Globus pallidus (tissue), 1 donor: ENCODE measurements at places on chromosomes 2 and 18.

GRCh38 chr2:121721926-121722325 is 14.7 kb downstream of the NIFK start:
- no peak for DNase-seq

- DNase-seq, result no peak
Measured at GRCh38 chr2:109279243-109279860, 150.3 kb downstream of the SH3RF3 start.

- peak; percentile 27 for DNase-seq
Measured at GRCh38 chr2:60551240-60552077, 2.0 kb downstream of the BCL11A start.

DNA sequence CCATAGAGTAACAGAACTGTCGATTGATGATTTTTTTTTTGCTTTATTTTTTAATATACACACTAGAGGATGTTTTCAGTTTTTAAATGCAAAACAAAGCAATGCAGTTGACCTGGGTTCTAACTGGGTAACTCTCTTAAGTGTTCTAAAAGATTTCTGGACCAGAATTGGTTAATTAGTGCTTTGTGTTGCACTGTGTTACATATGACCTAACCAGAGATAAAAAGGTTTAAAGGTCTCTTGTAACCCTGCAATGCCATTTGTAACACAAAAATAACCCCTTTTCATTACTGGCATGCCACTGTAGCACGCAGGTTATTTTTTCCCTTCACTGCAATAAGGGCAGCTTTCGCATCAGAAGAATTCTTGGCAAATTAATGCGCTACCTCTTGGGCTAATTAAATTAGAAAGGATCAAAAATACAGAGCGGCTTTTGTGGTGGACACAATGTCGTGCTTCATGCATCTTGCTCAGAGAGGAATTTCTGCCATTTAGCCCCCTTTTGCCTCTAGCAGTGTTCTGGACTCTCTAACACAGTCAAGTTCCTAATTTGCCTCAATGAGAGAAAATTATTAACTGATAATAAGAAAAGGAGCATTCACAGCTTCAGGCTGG is 250.8 kb upstream of the ZEB2 start:
- peak; percentile 51 for DNase-seq

DNA sequence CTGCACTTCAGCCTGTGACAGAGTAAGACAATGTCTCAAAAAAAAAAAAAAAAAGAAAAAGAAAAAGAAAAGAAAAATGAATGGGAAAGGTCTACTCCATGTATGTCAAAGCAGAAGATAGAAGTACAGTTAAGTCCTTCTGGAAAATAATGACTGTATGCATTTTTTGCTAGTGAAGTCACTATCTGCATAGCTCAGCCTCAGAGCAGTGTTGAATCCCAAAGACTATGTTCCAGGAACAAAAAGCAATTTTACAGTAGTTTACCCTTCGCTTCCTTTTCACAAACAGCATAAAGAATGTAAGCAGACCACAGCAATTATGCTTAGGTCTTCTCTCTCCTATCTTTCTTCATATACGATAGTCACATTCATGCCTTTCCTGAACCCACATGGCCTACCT is 497.4 kb downstream of the CMPK2 start:
- DNase-seq, result no peak

- no peak for DNase-seq
Measured at GRCh38 chr18:8870528-8870927, 165.2 kb downstream of the MTCL1 start.

- DNase-seq, result no peak
Measured at GRCh38 chr18:2914185-2914880, 67.5 kb downstream of the EMILIN2 start.

DNA sequence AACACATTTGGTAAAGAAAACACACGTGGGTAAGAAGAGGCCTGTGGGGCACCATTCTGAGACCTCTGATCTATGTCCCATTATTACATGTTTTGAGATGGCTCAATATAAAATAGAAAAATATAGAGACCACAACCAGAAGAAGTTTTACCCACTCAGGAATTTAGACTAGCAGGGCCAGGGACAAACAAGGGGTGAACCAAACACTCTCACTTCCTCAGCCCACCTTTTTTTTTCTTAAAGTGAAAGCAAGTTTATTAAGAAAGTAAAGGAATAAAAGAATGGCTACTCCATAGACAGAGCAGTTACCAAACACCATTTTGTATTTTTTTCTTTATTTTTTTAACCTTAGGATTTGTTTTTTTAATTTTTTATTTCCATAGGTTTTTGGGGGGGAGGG is 119.0 kb upstream of the REV1 start:
- no peak for DNase-seq

- DNase-seq, result no peak
Measured at GRCh38 chr2:10160203-10160955, 37.8 kb downstream of the RRM2 start.
